ENCODE measurements at places on chromosomes 13 and 19.
A peak's percentile ranks its signal among the peaks of the same experiment; 100 is the strongest.

DNA sequence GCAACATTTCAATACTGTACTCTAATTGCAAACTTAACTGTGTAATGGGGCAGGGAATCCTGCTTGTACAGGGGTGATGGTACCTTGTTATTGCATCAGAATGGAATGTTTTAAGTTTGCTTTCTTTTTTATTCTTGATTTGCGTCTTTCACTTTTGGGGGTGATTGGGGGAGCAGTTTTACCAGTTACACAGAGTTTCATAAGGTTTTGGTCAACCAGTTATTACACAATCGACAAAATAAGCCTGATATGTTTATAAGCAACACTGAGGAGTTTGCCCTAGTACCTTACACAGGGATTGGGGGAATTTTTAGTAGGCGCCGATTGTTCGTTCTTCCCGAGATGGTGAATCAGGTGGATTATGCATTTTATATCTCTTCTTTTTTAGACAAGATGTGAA, 2.7 kb downstream of the KLF5 start:
- no peak for DNase-seq

- DNase-seq: no peak
Measured at GRCh38 chr19:3150739-3151329, 15.0 kb downstream of the GNA15 start.

DNA sequence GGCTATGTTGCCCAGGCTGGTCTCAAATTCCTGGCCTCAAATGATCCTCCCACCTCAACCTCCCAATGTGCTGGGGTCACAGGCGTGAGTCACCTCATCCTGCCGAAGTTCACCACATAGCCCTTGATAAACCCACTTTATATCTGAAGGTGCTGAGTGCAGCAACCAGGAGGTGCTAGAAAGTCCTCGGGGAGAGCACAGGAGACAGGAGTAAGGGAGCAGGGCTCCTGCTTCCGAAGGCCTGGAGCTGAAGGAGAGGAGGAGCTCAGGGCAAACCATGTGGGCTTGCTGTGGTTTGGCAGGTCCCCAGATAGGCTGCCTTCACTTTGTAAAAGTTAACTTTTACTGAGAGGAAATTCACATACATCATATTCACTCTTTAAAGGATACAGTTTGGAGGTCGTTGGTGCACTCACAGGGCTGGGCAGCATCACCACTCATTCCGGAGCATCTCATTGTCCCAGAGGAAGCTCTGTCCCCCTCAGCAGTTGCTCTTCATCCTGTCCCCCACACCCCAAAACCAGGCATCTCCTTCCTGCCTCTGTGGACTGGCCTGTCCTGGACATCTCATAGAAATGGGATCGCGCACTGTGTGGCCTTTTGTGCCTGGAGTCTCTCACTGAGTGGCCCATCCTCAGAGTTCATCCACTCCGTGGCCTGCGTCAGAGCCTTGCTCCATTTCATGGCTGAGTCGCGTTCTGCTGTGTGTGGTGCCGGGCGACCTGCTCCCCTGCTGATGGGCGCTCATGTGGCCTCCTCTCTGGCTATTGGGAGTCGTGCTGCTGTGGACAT, 49.5 kb downstream of the KDM4B start:
- DNase-seq: no peak

GRCh38 chr13:25971459-25972145, 80.2 kb downstream of the SHISA2 start:
- DNase-seq: no peak

DNA sequence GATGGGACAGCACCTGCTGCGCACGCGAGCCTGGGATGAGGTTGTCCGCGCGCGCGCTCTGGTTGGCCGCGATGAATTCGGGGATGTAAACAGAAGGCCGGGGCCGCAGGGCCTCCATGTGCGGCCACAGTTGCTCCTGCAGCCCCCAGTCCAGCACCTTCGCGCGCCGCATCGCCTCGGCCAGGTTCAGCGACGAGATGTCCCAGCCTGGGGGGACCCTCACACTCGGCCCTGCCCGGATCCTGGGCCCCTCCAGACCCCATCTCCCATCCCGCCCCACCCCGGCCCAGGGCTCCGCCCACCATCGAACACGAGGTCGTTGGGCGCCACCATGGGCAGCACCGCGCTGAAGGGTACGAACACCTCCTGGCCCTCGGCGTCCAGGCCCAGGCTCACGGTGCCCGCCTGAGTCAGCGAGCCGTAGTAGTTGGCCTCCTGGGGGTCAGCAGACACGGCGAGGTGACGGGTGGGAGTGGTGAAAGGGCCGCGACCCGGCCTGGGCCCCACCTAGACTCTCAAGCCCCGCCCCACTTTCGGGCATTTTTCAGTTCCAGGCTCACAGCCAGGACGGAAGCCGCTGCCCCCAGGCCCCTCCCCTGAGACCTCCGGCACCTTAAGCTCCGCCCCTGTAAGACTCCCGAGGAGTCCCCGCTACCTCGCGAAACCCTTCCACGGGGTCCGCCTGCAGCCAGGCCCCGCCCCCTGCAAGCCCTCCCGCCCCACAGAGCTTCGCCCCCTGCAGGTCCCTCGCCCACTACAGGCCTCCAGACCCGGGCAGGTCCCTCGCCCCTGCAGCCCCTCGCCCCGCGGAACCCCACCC, 1.1 kb downstream of the ISYNA1 start:
- peak; percentile 96 for DNase-seq

DNA sequence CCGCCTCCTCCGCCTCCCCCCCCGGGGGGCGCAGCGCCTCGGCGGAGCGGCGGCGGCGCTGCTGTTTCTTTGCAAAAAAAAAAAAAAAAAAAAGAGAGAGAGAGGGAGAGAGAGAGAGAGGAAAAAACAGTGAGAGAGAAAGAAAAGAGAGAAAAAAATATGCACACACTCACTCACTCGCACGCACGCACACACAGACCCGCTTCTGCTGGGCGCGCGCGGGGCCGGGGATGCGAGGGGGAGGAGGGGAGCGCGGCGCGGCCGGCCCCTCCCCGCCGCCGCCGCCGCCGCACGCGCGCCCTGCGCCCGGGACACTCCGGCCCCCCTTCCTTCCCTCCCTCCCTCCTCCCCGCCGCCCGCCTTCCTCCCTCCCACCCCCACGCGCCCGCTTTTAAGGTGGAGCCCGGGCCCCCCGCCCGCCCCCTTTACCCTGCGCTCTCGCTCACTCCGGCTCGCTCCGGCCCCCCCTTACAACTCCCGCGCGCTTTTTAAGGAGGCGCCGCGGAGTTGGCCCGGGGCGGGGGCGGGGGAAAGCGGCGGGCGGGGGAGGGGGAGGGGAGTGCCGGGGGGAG, at the start of gene SAMD1:
Gene SAMD1 (minus strand): TSS at position 243 of the 572 bp plus-strand sequence.
- peak; percentile 80 for DNase-seq

- DNase-seq: no peak
Measured at GRCh38 chr13:103299079-103299478, 232.9 kb upstream of the SLC10A2 start.

- DNase-seq: no peak
Measured at GRCh38 chr13:100581504-100581903, 7.1 kb downstream of the GGACT start.

GRCh38 chr13:108961542-108962125, 332.2 kb downstream of the MYO16 start:
- DNase-seq: peak; percentile 18

DNA sequence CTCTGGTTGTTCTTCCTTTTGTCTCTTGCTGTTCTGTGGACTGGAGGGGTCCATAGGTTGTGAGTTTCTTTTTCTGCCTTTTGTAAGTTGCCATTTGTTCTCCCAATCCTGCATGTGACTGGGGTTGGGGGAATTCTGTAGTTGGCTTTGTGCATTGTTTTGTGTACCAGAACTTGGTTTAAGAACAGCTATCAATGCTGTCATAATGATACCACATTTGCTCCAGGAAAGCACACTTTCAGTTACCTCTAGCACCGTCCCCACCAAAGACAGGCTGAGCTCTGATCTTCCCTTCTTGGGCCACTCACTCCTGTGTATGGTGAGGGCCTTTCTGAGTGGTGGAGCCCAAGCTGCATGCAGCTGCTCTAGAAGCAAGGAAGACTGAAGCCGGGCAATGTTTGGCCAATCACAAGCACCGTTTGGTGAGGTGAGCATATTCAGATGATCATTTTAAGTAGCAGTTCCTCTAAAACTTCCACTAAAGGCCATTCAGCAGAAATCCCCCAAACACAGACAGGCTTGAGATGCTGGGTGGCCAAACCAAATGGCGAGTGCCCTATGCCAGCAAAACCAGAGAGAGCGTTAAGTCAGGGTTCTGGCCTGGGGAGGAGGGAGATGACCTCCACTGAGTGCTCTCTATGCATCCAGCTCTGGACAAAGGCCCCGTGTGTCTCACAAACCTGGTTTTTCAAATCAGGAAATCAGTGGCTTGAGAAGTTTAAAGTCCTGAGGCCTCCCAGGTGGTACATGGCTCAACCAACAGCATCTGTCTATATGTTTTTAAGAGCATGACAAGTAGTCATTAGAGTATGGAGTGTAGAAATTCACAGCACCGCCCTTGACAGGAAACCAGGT, 120.7 kb upstream of the SPATA13 start:
- DNase-seq: no peak

DNA sequence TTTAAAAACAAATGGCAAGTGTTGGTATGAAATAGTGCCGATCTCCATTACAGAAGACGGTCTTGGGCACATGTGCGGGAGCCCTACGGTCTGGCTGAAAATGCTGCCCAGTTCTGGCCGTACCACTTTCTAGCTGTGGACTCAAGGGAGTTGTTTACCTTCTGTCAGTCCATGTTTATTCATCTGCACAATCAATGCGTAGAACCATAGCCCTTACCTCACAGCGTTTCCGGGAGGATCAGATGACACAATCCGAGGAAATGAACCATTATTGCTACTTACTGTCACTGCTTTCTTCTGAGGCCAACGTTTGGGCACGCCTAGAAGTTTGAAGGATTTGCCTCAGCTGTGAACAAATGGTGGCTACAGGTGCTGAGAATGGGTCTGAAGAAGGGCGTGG, 31.2 kb downstream of the GADD45B start:
- no peak for DNase-seq

- DNase-seq: no peak
Measured at GRCh38 chr19:16849168-16849567, 20.0 kb downstream of the SIN3B start.

DNA sequence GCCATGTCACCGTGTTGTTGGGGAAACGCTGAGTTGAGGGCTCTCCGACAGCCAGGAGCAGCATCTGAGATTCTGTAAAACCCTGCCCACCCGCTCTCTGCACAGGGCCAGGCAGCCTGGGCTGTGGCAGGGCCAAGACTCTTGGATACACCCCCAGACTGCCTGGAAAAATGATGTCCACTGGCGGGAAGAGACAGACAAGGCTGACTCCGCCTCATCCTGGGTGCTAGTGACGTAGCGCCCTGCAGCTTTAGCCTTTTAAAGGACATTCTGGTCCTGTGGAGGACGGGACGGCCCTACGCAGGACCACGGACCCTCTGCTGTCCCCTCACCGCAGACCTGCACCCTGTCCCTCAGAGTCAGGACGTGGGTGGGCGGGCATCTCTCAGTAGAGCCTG, 20.7 kb upstream of the LILRA2 start:
- DNase-seq: no peak

Measured in HTR-8/SVneo (cell line).